ENCODE measurements at places on chromosomes 4 and X.

DNA sequence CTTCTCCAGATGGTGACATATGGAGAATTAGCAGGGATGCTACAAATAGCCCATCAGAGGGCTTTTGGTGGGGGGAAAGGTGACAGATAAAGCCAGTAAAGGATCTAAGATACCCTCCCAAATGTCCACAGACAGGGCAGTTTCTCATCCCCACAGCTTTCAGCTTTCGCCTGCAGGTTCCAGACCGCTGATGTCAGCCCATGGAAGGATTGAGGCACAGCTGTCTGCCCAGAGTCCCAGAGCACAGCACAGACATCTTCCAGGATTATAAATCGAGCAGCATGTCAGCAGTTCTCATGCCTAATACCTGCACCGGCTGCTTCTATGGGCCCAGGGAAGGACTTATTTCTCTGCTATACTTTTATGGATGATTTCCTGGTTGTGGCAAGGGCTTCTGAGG, 96.7 kb upstream of the MXRA5 start:
- DNase-seq: no peak

GRCh38 chrX:22357621-22358020, 84.9 kb downstream of the CBLL2 start:
- no peak for DNase-seq

GRCh38 chr4:58590722-58591121, 1480.5 kb upstream of the IGFBP7 start:
- DNase-seq: no peak

DNA sequence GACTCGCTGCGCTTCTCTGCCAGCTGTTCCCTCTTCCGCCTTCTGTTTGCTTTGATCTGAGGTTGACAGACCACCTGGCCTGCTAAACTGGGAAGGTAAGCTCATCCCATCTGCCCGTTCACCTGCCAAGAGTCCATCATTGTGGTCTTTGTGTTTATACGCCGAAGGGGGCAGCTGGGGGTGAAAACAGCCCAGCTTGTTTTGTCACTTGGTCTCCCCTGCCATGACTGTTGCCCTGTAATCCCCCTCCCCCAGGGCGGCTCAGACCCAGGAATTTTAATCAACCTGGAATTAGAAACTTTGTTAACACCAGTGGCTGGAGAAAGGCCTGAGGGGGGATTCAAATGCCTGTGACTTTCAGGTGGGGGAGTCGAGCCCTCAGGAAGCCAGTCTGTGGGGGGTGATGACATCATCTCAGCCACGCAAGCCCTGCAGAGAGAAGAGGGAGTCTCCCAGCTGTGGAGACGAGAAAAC, 333.3 kb downstream of the BCOR start:
- no peak for DNase-seq

DNA sequence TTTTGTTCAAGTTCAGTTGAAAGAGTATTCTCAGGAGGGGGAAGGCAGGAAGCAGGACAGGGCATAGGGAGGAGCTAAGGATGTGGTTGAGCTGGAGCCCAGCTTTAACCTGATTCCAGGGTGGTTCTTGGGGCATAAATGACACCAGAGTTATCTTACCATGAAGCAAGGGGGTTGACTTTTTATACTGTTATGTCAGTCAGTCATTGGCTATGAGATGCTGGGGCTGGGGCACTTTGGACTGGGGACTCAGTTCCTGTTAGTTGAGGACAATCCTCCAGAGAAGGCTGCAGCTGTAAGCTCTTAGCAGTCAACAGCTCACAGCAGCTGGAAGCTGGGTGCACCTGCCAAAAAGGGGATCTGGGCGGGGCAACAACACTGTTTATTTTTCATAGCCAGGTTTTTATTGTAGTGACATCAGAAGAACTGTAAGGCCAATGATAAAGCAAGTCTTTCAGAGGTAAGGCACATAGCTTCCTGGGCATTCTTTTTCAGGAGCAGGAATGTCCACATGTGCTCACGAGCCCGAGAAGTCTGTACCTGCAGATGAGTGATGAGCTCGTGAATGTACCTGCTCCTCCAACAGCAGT, 78.5 kb downstream of the MID1IP1 start:
- DNase-seq: no peak

Data from stimulated activated CD4-positive, alpha-beta T cell treated with anti-CD3 and anti-CD28 coated beads, Interleukin-12 subunit alpha, Interleukin-12 subunit beta, amount 100 ng/mL, for 48 hours (primary cell).